Naive B cell (primary cell): ENCODE measurements at places on chromosomes 12 and 14. TPM values are rescaled to one million over a fixed set of nuclear protein-coding genes. Genes with fewer than 3 reads are reported as not detected.

Gene SLC39A5
- polyA plus RNA-seq, result not detected

Gene TAS2R43
- polyA plus RNA-seq, result not detected

Gene MYF5
- polyA plus RNA-seq, result not detected

Gene MGP
- 0.29 TPM for polyA plus RNA-seq

DNA sequence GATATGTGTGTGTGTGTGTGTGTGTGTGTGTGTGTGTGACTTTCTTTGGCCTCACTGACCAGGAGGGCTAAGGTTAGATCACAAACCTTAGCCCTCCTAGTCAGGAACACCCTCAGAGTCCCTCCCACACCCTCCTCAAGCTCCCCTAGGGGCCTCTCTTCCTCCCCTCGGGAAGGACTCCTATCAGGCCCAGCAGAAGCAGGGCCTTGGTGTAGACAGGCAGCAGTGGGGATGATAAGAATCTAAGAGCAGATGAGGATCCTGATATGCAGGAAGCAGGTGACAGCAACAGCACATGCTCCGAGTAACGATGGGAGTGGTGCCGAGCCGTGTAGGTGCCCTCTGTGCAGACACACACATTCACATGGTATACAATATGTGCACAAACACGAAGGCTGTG, 20.7 kb downstream of the PLEK2 start:
- no peak overlapping the region for H3K4me3 ChIP-seq
- no peaks in the 10 kb centered on the region for H3K36me3 ChIP-seq
- H3K27ac ChIP-seq, result no peak overlapping the region
- H3K4me1 ChIP-seq, result no peaks in the 10 kb centered on the region
- no peaks in the 10 kb centered on the region for H3K27me3 ChIP-seq

DNA sequence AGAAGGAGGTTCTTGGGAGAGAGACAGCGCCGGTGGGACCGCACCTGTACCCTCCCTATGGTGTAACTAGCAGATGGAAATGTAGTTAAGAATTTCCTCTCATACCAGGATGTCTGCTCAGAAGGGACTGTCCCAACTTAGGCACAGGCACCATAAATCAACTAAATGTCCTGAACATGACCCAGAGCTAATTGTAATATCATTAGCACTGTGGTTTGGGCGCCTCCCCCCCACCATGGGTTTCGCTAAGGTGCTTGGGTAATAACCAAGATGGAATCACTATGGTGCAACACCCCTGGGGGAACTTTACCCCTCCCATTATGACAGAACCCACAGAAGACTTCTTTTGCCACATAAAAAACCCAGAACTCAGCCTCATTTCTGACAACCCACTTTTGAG, 15.9 kb downstream of the ZNF641 start:
- no peaks in the 10 kb centered on the region for H3K27me3 ChIP-seq
- H3K36me3 ChIP-seq, result no peaks in the 10 kb centered on the region
- peaks cover 4% of the 10 kb centered on the region for H3K4me1 ChIP-seq
- H3K27ac ChIP-seq, result no peak overlapping the region
- no peak for DNase-seq
- no peak overlapping the region for H3K4me3 ChIP-seq

DNA sequence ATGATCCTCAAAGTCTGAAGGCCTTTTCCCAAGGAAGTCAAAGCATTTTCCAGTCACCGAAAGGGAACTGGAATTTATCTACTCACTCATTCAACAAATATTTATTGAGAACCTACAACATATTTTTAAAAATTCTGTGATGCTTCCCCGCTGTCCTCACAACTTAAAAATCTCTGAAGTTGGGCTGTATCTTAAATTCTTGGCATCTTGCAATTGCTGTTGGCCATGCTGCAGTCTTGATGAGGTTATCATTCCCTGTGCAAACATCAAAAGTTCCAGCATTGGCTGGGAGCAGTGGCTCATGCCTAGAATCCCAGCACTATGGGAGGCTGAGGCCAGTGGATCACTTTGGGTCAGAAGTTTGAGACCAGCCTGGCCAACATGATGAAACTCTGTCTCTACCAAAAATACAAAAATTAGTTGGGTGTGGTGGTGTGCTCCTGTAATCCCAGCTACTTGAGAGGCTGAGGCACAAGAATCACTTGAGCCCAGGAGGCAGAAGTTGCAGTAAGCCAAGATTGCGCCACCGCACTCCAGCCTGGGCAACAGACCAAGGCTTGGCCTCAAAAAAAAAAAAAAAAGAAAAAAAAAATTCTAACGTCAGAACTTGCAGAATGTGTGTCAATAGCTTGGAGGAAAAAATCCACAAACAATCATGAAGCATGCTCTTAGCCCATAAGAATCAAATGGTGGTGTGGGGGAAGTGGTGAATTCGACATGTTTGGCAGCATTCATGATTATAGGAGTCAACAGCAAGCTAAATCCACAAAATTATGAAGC, 34.9 kb downstream of the CCDC177 start:
- H3K36me3 ChIP-seq, result no peaks in the 10 kb centered on the region
- H3K27ac ChIP-seq, result peak overlapping the region; percentile 42
- no peak for DNase-seq
- no peak overlapping the region for H3K4me3 ChIP-seq
- H3K27me3 ChIP-seq, result peaks cover 56% of the 10 kb centered on the region
- no peaks in the 10 kb centered on the region for H3K4me1 ChIP-seq

DNA sequence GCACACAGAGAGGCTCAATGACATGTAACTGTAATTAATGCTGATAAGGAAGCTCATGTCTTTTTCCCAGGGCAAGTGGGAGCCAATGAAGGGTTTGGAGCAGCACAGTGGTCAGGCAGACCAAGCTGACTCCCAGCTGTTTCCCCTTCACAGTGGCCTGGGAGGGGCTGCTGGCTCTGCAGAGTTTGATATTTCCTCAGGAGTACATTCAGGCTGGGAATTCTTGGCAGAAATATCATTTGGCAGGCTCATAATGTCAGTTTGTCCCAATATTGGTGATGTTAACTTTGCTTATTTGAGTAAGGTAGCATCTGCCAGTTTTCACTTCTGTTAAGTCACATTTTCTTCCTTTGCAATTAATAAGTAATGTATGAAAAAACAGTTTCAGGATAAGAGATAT, 247.0 kb downstream of the EMP1 start:
- H3K27me3 ChIP-seq, result no peaks in the 10 kb centered on the region
- H3K4me1 ChIP-seq, result no peaks in the 10 kb centered on the region
- no peaks in the 10 kb centered on the region for H3K36me3 ChIP-seq
- no peak overlapping the region for H3K4me3 ChIP-seq
- no peak for DNase-seq

DNA sequence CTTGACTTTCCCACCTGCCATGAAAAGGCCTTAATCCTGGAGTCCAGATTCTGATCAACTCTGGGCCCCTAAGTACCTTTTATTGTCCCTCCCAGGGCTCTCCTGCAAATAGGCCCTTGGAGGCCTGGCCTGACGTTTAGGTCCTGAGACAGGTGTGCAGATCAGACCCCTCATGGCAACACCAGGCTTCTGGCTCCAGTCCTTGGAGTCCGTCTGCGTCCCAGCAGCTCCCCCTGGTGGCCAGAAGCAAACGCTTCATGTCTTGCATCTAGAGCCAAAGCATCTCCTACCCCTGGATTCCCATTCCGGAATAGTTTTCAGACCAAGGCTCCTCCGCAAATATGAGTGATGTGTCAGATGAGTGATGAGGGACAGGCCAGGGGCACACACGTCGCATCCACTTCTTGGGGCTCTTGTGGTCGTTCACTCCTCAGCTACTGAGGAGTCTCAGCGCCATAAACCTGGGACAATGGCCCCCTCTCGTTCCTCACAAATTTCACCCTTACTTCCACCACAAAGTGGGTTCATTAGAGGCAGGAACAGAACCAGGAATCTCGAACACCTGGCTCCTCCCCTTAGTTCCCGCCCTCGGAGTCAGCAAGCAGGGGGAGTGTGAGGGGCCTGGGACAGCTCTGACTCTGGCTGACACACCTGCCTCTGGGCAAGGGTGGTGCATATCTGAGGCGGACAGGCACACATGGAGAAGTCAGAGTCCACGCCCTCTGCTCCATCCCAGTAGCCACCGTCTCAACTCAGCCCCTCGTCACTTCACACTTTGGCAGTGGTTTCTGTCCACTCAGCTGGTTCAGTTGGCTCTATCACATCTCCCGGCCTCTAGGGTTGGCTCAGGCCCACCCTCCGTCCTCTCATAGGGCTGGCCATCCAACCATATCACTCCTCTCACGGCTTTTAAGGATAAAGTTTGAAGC, 77.9 kb upstream of the PWP1 start:
- no peak overlapping the region for H3K4me3 ChIP-seq
- peak; percentile 69 for DNase-seq
- H3K4me1 ChIP-seq, result no peaks in the 10 kb centered on the region
- no peak overlapping the region for H3K27ac ChIP-seq
- H3K36me3 ChIP-seq, result no peaks in the 10 kb centered on the region

Gene ANO2
- not detected for polyA plus RNA-seq

DNA sequence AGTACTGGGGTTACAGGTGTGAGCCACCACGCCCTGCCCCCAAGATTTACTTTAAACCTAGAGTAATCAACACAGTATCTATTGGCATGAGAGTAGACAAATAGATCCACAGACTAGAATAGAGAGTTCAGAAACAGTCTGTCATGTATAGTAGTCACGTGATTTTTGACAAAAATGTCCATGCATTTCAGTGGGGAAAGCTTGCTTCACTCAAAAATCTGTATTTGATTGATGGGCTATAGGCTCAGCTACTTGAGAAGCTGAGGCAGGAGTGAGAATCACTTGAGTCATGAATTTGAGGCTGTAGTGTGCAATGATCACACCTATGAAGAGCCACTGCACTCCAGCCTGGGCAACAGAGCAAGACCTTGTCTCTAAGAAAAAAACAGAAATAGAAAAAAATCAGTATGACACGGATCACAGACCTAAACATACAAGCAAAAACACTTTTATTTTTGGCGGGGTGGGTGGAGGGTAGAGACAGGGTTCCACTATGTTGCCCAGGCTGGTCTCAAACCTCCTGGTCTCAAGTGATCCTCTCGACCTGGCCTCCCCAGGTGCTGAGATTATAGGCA, 7.6 kb upstream of the ORAI1 start:
- H3K27ac ChIP-seq, result no peak overlapping the region
- H3K4me1 ChIP-seq, result peaks cover 28% of the 10 kb centered on the region
- no peaks in the 10 kb centered on the region for H3K27me3 ChIP-seq

DNA sequence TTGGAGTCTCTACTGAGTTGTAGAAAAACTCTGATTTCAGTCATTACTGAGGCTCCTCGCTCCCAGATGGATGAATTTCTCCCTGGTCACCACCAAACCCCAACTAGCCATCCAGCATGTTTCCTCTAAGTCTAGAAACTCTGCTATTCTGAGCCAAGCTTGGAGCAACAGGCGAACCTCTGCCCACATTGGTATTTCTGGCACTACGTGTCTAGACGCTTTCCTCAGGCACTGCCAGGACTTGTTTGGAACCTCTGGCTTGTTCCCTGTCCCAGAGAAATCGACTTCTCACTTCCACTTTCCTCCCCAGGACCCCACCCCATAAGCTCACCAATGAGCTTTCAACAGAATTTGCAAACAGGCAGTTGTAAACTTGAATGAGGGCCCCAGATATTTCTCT, 27.6 kb downstream of the WSCD2 start:
- no peaks in the 10 kb centered on the region for H3K36me3 ChIP-seq
- peaks cover 24% of the 10 kb centered on the region for H3K27me3 ChIP-seq
- H3K4me1 ChIP-seq, result no peaks in the 10 kb centered on the region

Gene POLR3B
- polyA plus RNA-seq, result 3.0 TPM

DNA sequence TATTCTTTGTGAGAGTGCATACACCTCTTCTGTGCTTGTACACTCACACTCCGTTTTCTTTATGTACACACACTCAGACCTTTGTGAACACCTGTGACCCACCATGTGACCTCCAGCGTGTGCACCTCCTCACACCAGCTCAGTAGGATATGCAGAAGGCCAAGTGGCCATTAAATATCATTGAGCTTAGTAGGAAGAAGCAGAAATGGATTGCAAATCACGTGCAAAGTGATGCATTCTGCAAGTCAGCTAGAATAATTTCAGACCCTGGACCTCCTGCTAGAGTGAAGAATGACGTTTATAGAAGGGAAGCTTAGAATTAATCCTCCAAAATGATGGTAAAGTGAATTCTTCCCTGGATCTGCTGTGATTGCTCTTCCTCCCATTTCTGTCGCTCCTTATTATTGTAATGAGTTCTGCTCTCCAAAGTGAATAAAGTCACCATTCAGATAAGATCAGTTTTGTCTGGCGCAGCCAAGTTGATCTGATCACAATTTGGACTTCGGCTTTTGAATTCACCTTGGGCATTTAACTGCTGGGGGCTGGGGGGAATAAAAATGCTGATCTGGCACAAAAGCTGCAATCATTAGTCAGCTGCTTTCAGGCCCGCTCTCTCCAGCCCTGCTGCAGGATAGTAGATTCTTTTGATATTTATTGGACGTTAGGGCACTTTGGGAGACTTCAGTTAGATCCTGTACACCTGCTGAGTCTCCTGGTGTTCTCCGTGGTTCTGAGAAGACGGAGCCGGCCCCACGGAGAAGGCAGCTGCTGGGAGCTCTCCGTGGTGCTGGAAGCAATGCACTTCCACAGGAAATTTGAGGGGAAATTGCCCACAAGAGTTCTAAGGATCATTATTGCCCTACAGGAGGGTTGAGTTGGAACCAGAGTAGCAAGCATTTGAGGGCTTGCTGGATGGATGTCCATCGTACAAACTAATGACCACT, 12.4 kb upstream of the NRXN3 start:
- no peaks in the 10 kb centered on the region for H3K4me1 ChIP-seq
- no peak overlapping the region for H3K27ac ChIP-seq
- DNase-seq, result no peak
- peaks cover 43% of the 10 kb centered on the region for H3K27me3 ChIP-seq
- H3K36me3 ChIP-seq, result no peaks in the 10 kb centered on the region
